ENCODE measurements at places on chromosomes 16 and 17.

DNA sequence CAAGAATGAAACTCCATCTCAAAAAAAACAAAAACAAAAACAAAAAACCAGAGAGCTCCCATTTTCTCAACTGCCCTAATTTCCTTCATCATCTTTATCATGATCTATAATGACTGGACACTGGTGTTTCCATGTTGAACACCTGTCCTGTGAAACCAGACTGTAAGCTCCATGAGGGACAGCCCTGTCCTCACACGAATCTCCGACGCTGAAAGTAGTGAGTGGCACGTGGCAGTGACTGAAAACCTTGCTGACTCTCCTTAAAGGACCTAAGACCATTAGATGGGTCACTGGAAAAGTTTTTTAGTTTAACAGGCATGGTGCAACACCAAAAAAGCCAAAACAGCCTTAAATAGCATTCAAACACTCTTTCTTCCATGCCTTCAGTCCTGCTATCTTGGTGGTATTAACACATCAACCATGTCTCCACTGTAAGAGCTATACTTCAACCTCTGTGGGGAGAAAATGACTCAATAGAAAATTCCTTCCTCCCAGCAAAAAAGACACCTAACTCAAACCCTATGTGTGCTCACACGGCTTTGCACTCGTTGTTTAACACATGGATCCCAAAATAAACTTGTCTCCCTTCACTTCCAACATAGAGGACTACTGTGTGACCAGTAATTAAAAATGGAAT is 8.3 kb downstream of the AXIN2 start:
- no peak for DNase-seq

GRCh38 chr17:19417611-19418010 is 6.6 kb downstream of the RNF112 start:
- DNase-seq = no peak

DNA sequence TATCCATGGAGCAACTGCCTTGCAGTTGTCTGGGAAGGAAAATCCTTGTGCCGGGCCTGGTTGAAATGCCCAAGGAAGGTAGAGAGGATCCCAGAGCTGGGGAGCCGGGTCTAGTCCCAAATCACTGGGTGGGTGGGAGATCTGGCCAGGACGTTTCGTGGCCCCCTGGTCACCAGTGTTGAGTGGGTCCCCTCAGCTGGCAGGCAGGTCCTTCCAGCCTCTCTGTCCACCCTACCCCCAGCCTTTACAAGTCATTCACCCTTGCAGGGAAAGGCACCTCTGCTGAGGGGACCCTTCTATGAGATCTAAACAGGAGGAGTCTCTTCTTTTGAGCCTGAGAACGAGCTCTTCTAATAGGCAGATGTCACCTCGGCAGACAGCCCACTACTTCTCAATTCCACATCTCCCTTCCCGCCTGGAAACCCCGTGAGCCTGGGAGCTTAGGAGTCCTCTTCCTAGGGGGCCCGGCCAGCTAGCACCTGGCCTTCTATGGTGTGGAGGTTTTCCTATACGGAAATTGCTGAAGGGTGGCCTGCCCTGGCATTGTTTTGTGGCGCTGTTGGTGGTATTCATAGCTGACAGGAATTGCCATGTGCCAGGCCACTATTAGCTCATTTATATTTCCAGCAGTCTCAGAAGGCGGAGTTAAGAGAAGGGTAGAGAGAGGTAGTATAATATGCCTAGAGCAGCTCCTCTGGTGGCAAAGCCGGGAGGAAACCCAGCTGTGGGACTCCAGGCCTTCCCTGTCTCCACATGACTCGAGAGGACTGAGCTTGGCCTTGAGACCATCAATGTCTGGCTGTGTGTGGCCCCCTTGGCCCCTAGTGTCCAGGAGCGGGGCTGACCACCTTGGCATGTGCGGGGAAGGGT is 13.3 kb downstream of the MPRIP start:
- no peak for DNase-seq

- no peak for DNase-seq
Observed at GRCh38 chr16:4583906-4584305, 27.8 kb downstream of the C16orf96 start.

- DNase-seq = no peak
Observed at GRCh38 chr16:57134982-57135381, 42.6 kb downstream of the CPNE2 start.

DNA sequence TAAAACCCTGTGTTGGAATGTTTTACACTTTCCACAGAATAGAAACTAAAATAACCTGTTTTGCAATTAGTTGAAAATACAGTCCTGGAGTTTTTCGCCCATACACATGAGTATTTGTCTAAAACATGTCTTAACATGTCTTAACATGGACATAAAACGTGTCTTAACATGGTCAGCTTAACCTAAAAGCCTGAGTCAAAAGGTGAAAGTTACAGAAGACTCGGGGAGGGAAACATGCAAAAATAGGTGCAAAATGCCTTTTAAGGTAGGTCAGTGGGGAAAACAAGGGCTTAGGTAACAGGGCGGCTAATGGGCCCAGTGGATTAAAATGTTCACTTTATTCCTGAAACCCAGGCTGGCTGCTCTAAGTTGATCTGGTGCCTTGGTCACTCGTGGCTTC is 56.1 kb upstream of the RBL2 start:
- DNase-seq = no peak

DNA sequence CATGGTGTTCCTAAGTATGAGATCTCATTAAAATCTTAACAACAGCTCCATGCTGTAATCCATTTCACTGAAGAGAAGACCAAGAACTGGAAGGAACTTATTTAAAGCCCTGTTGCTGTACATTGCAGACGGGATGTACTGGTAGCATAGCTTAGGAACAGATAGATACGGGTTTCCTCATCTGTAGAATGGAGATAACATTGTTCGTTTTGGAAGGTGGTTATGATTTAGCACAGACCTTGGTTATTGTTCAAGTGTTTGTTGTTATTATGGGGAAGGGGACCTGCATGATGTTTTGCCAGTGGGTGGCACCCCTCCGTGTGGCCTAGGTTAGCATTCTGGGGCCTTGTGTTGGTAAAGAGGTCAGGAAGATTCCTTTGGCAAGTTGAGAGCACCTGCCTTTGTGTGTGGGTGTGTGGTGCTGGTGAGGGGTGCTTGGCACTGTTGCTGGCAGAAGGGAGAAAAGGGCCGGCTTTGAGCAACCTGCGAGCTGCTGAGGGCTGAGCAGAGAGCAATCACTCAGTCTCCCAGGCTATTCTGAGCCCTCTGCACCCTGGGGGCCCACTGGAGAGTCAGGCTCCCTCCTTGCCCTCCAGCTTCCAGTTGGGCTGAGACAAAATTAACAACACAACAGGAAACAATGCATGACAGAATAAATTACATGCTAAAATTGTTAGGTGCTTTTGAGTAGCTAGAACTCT is 2.3 kb downstream of the TAOK2 start:
- no peak for DNase-seq

DNA sequence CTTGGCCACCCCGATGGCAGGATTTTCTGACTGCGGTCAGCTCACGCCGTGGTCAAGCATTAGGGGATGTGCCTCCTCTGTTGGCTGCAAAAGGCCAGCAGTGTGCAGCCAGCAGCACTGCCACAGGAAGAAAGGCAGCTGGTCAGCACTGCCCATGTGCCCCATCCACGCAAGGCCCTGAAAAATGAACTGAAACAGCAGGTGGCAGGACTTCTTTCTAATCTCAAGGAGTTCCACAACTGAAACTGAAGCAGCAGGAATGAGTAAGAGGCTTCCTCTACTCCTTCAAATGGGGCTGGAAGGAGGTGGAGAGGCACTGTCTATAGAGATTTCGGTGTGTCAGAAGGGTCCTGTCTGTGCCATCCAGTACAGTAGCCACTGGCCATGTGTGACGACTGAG is 3.2 kb downstream of the ZNF500 start:
- no peak for DNase-seq

GRCh38 chr17:4004517-4005295 is 40.5 kb upstream of the ATP2A3 start:
- peak; percentile 44 for DNase-seq

GRCh38 chr16:58264961-58265479 is 29.8 kb downstream of the PRSS54 start:
- DNase-seq = no peak

- no peak for DNase-seq
Observed at GRCh38 chr17:79850571-79851460, 11.6 kb upstream of the CBX4 start.

Data from activated CD8-positive, alpha-beta memory T cell treated with anti-CD3 and anti-CD28 coated beads for 48 hours (primary cell).